ENCODE measurements at places on chromosomes 12 and 14.

GRCh38 chr12:27398466-27398865 lies 48.1 kb upstream of the SMCO2 start:
- no peak for DNase-seq

DNA sequence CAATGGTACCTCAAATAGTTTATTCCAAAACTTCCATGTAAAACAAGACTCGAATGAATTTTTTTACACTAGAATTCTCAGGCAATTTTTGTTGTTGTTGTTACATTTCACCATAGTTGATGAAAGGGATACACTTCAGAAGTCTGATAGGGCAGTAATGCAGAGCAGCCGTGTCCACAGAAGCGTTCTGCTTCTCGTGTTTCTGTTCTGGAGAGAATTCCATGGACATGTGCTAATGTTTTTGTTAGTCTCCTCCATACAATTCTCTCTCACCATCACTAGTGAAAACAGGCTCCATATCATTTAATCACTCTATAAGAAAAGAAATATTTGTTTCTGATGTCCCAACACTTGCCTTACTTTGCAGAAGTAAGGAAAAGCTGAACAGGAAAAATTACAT lies 606.1 kb downstream of the SLC16A7 start:
- DNase-seq, result no peak

DNA sequence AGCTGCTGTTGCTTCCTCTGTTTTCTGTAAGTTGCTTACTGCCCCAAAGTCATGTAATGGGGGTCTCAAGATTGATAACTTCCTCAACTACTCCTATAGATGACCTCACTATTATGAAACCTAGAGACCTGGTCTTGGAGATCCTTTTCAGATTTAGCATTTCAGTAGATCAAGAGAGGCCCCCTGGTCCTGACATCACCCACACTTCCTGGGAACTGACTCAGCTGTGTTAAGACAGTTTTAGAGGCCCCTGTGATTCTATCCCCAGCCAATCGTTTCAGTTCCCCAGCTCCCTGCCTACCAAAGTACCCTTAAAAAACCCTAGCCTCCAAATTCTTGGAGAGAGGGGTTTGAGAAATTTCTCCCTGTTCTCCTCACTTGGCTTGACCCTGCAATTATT lies 9.2 kb upstream of the ARG2 start:
- no peak for DNase-seq

- no peak for DNase-seq
These were observed at the start of gene PLBD1 for GRCh38 chr12:14567351-14568162. Gene PLBD1, minus strand, starts transcription at chr12:14567883. Its CDS starts 187 bp downstream, at chr12:14567696.

DNA sequence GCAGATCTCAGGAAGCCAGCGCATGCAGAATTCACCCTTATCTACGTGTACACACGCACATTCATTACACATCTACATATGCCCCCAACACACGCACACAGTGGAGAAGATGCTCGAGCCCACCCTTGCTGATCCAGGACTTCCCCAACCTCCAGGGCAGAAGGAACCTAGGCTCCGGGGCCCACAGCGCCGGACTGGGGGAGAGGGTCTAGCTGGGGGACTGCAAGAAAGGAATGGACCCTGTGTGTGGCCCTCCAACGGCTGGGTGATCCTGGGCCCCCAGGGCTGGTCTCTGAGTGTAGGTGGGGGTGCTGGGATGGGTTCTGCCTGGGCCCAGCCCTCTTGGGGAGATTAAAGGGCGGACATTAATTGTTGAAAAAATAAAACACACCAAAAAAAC lies 128.1 kb upstream of the C14orf180 start:
- no peak for DNase-seq

DNA sequence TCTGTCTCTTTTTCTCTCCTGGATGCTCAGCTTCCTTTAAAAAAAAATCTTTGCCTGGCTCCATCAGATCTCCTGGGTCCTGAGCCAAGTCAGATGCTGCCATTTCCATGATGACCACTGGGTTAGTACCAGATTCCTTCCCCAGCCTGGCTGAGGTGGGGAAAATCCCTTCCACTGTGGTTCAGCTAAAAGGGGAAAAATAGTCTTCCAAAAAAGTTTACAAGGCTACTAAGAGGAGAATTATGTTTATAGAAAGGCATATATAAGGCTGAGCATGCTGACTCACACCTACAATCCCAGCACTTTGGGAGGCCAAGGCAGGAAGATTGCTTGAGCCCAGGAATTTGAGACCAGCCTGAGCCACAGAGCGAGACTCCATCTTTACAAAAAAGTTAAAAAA lies 28.4 kb upstream of the GAS2L3 start:
- no peak for DNase-seq

DNA sequence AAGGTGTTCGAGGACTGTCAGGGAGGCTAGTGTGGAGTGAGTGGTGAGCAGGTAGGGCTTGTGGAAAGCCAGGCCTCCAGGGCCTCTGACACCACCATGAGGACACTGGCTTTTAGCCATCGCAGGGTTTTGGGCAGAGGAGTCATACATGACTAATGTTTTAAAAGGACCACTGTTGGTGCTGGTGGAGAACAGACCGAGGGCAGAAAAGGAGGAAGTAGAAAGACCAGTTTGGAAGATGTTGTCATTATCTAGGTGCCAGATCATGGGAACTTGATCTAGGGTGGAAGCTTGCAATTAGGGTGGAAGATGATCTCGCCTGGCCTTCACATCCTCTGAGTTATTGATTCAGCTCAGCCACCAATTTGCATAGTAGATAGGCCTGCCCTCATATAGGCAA lies 144.2 kb downstream of the C12orf75 start:
- no peak for DNase-seq

GRCh38 chr12:94670075-94670474 lies 19.7 kb upstream of the TMCC3 start:
- no peak for DNase-seq

DNA sequence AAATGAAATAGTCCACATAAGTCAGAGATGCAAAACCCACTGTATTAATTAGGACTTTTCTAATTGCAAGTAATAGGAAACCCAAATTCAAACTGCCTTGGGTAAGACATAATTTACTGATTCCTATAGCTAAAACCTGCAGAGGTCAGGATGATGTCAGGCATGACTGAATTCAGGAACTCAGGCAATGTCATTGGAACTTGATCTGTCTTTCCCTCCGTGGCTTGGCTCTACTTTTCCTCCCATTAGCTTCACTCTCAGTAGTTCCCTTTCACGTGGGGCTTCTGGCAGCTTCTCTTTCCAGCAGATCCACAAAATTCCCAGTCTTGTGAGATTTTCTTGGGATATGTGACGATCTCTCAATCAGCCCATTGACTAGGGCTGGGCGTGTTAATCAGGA lies 2.4 kb upstream of the JDP2 start:
- DNase-seq, result no peak

- DNase-seq, result no peak
These were observed 17.0 kb downstream of the C12orf75 start for GRCh38 chr12:105347499-105347898.

- DNase-seq, result no peak
These were observed 7.5 kb downstream of the SHMT2 start for GRCh38 chr12:57236925-57237595.

DNA sequence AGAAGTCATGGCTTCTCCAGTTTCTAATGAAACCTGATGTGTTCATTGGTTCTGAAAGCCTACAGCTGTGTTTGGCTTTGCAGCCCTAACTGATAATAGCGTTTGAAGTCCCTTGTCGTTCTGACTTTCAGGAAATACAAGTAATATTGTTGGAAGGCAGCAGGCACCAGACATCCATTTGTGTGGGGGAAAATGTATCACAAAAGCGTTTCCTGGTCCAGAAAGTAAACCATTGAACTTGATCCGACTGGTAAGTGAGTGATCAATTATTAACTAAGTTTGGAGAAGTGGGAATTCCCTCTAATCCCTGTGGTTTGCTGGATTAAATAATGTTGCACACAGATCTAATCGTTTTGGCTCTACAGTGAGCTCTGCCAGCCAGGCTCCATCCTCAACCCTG lies 77.3 kb upstream of the LTA4H start:
- no peak for DNase-seq

DNA sequence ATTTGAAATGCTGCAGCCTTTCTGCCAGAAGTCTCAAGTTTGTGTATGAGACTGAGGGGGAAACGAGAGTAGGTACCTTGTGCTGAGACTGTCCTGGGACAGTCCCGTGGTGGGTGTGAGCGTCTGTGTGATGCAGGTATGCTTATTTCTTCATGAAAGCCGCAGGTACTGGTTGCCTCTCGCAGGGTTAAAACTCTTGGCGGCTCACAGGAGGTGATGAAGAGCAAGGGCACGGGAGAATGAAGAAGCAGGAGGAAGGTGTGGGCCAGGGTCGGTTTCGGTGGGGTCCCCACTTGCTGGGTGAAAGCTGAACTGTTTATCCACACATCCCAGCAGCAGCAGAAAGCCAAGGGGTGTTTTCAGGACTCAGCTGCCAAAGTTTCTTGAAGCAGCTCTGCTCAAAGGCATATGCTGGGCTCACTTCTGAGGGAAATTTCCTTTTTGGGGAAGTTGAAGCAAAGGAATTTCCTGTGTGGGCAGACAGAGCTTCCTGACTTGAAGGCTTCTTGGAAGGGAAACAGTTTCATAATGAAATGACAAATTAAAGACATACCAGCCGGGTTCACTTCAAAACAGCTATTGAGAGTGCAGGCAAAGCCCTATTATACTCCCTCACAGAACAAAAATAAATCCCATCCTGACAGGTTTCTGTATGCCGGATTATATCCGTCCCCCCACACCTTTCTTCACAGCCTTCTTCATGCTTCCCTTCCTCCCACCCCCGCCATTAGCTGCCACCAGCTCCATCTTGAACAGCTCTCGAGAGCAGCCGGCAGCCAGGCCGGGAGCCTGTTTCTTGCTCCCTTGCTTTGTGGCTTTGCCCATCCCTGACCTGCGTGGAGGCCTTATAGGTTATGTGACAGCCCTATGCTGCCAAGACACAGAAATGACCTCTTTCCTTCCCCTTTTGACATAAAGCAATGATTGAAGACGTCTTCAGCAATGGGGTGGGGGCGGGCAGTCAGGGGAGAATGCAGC lies 116.6 kb downstream of the ETV6 start:
- peak; percentile 35 for DNase-seq

- no peak for DNase-seq
These were observed 1.1 kb downstream of the CCDC197 start for GRCh38 chr14:93997916-93998870.

DNA sequence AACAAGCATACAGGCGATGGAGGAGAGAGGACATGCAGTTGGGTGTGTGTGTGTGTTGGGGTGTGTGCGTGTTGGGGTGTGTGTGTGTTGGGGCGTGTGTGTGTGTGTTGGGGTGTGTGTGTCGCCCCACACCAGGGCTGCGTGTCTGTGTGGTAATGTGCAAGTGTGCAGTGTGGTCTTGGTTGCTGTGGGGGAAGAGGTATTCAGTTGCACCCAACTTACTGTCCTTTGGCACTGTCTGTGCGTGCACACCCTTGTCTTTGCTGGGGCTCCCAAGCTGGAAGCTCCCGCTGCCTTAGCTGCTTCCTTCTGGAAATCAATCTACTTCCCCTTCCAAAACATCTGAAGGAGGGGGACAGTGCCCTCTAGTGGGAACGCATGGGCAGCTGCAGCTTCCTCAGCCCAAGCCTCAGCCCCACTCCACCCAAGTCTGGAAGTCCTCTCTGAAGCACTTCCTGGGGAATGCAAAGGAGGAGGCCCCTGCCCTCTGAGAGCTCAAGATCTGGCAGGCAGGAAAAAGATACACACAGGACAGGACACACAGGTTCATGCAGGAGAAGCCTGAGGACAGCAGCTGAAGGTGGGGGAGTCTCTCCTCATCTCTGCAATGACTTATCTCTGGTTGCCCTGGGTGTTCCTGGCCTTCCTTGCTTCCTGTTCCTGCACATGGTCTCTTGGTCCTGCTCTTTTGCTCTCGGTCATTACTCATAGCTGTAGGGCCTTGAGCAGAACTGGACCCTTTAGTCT lies 13.1 kb downstream of the ASIC1 start:
- no peak for DNase-seq

GRCh38 chr12:57110104-57111030 lies 795 bp downstream of the STAT6 start:
- no peak for DNase-seq

GRCh38 chr14:84707830-84708229 lies 822.1 kb upstream of the FLRT2 start:
- no peak for DNase-seq

- DNase-seq, result no peak
These were observed 437.8 kb downstream of the NPAS3 start for GRCh38 chr14:33376510-33376909.
